Coronary artery (tissue), 2 donors: ENCODE measurements at places on chromosomes 6 and 20.

DNA sequence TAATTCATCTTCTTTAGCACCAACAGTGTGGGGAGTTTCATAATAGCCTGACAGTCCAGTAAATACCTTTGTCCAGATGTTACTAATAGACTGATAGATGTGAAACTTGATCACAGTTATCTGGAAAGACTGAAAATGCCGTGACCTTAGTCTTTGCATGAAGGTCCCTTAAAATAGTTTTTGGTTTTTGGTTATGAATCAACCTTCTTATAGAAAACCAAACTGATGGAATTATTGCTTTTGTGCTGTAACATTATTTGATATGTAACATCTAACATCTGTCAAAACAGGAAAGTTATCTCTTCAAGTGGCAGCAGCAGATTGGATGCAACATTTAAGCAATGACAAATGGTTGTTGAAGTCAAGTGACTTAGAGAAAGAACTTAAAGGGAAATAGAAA, 190.4 kb downstream of the DOK5 start:
- no peak for DNase-seq

GRCh38 chr6:57134954-57135353, 37.2 kb upstream of the BAG2 start:
- no peak for DNase-seq

GRCh38 chr6:37017606-37018197, 12.2 kb downstream of the FGD2 start:
- no peak for DNase-seq

DNA sequence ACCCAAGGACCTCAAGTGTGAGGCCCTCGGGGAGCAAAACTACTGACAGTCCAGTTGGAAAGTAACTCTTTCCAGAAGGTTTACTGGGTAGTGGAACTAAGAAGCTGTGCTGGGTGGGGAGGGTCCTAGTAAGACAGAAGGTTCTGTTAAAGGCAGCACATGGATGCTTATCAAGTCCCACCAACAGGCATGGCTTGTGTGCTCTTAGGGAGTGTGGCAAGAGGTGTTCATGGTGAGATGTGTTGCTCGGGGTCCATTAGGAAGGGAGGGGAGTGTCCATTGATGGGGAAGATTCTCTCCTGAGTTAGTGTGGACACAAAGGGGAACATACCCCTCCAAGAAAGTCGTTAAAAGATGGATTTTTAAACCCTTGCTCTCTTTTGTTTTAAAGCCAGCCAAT, 120.6 kb downstream of the LY86 start:
- DNase-seq = no peak

GRCh38 chr20:60804240-60804917, 447.7 kb upstream of the CDH4 start:
- no peak for DNase-seq

DNA sequence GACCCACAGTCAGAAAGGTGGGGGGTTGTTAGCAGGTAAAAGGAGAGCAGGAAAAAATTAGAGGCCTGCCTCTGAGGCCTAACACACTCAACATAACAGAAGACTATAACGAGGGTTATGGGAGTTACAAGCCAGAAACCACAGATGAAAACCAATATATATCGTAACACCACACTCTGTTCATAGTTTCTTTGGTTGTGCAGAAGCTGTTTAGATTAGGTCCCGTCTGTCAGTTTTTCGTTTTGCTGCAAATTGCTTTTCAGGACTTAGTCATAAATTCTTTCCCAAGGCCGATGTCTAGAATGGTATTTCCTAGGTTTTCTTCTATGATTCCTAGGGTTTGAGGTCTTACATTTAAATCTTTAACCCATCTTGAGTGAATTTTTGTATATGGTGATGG, 3.7 kb upstream of the MAP3K5 start:
- DNase-seq = no peak

DNA sequence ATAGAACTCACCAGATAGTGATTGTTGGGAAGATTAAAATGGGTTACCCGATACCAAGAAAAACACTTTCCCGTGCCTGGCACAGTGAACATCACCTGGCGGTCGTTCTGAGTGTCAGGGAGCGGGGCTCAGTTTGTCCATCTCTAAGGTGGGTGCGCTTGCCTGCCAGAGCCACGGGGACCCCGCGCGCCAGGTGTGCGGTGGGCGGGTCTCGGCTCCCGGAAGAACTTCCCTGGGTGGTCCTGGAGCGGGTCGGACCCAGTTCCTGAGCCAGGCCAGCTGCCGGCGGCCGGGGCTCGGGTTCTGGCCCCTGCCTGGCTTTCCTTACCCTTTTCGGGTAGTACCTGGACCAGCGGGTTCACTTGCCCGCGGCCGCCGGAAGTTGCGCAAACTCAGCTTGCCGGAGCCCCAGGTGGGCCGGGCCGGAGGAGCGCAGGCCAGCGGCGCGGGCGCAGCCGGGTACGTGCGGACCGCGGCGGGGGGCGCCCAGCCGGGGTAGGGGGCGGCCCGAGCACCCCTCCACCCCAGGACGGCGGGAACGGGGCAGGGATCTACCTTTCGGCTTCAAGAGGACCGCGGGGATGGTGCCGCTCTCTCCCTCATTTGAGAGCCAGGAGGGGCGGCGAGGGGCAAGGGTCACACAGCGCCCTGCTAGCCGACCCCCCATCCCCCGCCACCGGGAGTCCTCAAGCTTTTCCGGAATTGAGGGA, 7.5 kb downstream of the FAM110A start:
- no peak for DNase-seq

DNA sequence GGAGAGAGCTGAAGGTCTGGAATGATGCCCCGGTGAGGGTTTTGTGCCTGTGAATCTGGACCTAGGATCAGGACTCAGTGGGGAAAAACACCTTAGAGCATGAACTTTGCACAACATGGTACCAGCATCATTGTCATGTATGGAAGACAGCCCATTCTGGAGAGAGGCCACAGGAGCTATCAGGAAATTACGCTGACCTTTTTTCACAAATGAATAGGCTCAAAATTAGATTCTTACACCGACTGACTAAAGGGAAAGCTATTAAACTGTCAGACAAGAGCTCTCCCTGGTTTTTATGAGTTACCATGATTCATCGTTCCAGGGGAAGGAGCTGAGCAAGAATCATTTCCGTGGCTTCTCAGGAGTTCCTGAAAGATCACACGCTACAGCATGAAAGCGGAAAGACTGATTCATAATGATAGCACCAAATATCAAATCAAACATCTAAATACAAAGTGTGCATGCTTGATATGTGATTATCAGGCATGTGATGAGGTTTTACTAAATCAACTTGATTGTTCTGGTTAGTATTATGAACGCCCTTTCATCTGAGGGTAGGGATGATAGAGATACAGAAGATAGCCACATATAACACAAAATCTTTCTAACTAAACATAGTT, 224.9 kb upstream of the SMLR1 start:
- DNase-seq = no peak

DNA sequence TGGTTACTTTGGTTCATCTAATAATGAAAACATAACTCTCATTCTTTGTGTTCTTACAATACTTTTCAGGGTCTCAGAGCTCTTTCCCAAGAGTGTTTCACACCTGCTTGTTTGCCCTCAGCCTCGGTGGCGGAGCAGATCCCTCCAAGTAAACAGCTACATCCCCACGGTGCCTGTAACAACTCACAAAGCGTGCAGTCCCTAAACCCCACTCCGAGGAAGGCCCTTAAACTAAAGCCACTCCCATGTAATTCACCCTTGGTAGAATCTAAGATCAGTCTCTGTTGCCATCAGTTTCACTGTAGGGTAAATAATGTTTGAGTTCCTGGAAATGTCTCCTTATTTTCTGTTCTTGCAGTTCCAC, 101.1 kb downstream of the TFAP2A start:
- DNase-seq = no peak

GRCh38 chr20:25544311-25544710, 41.0 kb downstream of the NINL start:
- DNase-seq = no peak

- no peak for DNase-seq
Observed at GRCh38 chr20:36895036-36895435, 19.1 kb downstream of the TLDC2 start.

DNA sequence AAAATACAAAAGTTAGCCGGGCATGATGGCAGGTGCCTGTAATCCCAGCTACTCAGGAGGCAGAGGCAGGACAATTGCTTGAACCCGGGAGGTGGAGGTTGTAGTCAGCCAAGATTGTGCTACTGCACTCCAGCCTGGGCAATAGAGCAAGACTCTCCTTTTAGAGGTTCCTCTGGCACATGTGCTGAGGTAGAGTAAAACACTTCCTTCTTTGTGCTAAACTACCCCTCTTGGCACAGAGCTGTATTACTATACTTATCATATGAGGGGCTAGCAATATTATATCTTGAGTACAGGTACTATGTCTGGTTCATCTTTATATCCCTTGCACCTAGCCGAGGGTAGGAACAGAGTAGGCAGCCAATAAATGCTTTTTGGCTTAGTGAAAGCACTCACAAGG, 40.2 kb upstream of the SAMHD1 start:
- DNase-seq = no peak

- no peak for DNase-seq
Observed at GRCh38 chr20:23602699-23603098, 3.0 kb downstream of the CST9 start.

GRCh38 chr20:50478162-50478990, 31.8 kb upstream of the PTPN1 start:
- no peak for DNase-seq

GRCh38 chr20:59017493-59018231, 1.6 kb upstream of the TUBB1 start:
- DNase-seq = no peak

GRCh38 chr6:78487401-78487800, 379.9 kb upstream of the IRAK1BP1 start:
- no peak for DNase-seq

- no peak for DNase-seq
Observed at GRCh38 chr6:1313767-1314503, 2.0 kb downstream of the FOXQ1 start.
